ENCODE measurements at places on chromosomes 16 and 17.

GRCh38 chr16:761625-762513 is 1.3 kb downstream of the MSLN start:
- DNase-seq, result no peak

GRCh38 chr17:34663714-34664113 is 84.3 kb downstream of the TMEM132E start:
- no peak for DNase-seq

GRCh38 chr17:4249452-4250029 is 14.2 kb downstream of the ANKFY1 start:
- peak; percentile 40 for DNase-seq

GRCh38 chr17:43219746-43220380 is 8.2 kb downstream of the TMEM106A start:
- DNase-seq, result no peak

- no peak for DNase-seq
These were observed 22.3 kb downstream of the CAPNS2 start for GRCh38 chr16:55588799-55589198.

DNA sequence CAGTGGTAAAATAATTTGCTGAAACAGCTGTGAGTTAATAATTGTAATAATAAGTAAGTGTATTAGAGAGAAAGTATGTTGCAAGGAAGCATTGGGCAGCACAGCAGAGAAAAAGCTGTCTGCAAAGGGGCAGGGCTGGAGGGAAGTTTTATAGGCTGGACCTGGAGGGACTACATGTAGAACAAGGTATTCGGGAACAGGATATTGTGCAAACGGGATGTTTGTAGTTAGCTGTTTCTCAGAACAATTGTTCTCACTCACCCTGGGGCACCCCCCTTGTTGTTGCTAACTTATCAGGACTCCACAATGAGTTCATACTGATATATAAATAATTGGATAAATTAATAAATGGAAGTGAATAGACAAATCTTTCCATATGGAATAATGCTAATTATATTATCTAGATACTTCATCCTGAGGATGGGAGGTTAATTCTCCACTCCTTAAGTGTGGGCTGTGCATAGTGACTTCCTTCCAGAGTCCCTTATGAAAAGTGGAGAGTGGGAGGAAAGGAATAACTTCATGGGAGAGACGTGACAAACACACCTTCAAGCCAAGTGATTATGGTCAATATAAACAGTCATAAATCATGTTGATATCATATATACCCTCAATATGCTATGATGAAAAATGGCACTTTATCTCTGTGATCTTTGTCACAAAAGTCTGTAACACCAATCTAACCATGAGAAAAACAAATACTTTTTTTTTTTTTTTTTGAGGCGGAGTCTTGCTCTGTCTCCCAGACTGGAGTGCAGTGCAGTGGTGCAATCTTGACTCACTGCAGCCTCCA is 85.4 kb downstream of the PPM1E start:
- no peak for DNase-seq

- DNase-seq, result no peak
These were observed 11.2 kb downstream of the TADA2A start for GRCh38 chr17:37417852-37418251.

DNA sequence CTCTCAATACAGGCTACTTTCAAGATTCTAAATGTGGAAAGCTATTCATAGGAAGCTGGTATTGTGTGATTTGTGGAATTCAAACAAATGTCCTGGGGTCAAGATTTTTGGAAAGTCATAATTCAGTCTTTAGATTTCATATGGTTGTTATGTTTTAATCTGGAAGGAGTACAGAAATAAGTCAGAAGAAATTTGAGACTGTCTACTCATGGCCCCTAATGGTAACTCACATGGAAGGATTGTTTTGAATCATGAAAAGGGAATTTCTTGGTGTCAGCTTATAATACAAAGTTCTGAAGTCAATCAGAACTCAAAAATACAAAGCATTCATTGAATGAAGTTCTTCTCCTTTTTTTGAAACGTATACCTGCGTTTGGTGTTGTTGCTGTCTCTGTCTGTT is 3.1 kb downstream of the KCNJ2 start:
- DNase-seq, result no peak

- DNase-seq, result no peak
These were observed 24.5 kb downstream of the CDK5RAP3 start for GRCh38 chr17:47995241-47995935.

GRCh38 chr17:81160306-81160705 is 5.0 kb upstream of the PVALEF start:
- peak; percentile 29 for DNase-seq

GRCh38 chr16:48591976-48592375 is 18.0 kb downstream of the N4BP1 start:
- DNase-seq, result no peak

- DNase-seq, result no peak
These were observed 402.1 kb upstream of the ERCC4 start for GRCh38 chr16:13517841-13518240.

DNA sequence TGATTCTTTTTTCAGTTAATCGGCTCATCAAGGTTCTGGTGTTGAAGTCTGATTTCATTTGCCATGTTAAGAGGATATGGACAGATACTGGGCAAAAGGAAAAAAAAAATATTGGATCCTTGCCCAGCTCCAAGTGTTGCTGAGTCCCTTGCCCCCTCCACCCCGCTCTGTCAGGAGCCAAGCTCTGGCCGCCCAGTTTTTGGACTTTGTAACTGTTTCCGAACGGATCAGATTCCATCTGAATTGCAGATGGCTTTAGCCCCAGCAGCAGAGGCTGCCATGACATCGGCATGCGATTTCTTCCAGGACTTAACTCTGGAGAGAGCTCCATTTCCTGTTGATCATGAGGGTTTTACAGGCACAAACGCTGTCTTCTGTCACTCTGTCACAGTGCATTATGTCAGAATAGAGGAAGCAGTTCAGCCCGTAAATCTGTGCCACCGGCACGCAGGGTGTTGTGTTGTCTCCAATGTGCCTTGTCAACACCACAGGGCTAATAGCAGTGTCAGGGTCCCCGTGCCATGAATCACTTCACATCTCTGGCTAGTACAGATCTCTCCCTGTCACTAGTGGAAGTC is 615.6 kb downstream of the MAF start:
- no peak for DNase-seq

DNA sequence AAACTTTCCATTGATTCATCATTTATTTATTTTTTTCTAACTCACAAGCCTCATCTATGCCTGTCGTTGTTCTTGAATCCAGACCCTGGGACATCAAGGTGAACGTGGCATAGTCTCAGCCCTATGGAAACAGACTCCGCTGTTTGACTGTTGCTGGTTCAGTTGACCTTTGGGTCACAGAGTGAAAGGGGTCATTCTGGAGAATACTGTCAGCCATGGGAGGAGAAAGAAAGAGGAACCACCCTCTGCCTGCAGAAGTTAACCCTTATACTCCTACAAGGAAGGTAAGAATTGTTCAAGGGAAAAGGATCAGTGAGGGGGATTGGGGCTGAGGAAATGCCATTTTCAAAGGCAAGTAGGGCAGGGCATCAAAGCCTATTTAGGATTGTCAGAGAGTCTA is 387.6 kb upstream of the MAF start:
- DNase-seq, result no peak

DNA sequence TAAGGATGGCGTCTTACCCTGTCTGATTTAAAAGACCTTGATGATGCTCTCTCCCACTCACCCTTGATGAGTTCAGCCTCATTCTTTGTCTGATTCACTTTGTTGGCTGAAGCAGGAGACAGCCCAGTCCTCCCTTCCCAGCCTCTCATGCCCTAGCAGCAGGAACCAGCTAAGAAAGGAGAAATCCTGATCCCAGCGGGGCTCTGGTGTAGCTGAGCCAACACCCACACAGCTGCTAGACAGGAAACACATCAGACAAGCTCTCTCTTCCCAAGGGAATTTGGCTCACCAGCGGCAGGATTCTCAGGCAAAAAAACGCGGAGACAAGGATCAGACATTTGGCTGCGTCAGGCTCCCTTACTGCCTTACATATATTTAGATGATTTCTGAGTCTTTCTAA is 211.5 kb downstream of the CDH11 start:
- no peak for DNase-seq

- no peak for DNase-seq
These were observed 165.4 kb downstream of the PRKCA start for GRCh38 chr17:66467766-66468165.

GRCh38 chr16:57709663-57710062 is 15.1 kb downstream of the DRC7 start:
- DNase-seq, result no peak

DNA sequence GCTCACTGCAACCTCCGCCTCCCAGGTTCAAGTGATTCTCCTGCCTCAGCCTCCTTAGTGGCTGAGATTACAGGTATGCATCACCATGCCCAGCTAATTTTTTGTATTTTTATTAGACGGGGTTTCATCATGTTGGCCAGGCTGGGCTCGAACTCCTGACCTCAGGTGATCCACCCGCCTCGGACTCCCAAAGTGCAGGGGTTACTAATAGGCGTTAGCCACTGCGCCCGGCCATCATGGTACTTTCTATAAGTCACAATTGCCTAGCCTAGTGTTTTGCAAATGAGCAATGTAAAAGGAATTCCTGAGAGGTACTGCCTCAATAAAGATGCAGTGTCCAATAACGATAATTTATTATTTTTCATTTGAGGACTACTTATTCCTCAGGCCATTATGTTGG is 13.9 kb upstream of the PSMC3IP start:
- DNase-seq, result no peak

DNA sequence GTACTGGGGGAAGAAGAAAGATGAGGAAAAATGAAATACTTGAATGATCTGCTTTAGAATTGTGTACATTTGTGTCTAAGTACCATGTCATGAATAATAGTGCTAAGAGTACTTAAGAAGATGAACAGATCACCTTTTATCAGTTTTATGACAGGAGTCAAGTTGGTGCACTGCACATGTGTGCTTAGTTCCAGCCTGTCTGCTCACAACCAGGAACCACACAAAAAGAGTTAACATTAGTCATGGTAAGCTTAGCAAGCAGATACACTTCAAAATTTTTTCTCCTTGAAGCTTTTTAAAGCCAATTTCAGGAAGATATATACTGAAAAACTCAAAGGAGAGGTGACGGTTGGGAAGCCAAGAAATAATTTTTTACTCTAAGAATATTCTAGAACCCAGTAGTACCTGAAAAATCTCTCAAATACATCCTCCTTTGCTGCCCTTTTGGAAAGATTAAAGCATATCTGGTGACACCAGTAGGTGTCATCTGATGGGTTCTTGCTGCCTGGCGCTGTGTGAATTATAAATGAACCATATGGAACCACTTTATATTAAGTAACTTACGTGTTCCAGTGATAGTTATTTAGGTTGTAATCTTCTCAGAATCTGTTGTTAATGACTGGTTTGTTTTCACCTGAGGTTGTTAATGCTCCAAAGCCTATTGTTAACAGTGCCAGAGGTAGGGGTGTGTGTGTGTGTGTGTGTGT is 93.4 kb downstream of the MSI2 start:
- no peak for DNase-seq

- DNase-seq, result peak; percentile 51
These were observed at the start of gene OR1F1 for GRCh38 chr16:3187798-3188674. OR1F1 (plus strand) TSS chr16:3188204.

DNA sequence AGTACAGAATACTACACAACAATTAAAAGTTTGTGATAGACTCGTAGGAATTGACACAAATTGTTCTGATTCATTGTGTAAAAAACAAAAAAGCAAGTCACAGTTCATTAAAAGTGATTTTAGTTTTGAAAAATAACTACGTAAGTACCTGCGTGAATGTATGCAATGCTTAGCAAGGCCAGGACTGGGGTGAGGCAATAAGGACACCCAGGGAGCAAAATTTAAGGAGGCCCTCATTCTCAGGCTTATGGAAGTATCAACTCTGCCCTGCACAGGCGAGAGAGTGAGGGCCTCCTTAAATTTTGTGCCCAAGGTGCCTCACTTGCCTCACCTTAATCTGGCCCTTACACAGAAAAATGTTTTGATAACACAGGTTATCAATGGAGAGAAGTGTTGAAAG is 31.4 kb downstream of the NOG start:
- no peak for DNase-seq

- DNase-seq, result no peak
These were observed 30.0 kb upstream of the SLC5A10 start for GRCh38 chr17:18921912-18922451.

DNA sequence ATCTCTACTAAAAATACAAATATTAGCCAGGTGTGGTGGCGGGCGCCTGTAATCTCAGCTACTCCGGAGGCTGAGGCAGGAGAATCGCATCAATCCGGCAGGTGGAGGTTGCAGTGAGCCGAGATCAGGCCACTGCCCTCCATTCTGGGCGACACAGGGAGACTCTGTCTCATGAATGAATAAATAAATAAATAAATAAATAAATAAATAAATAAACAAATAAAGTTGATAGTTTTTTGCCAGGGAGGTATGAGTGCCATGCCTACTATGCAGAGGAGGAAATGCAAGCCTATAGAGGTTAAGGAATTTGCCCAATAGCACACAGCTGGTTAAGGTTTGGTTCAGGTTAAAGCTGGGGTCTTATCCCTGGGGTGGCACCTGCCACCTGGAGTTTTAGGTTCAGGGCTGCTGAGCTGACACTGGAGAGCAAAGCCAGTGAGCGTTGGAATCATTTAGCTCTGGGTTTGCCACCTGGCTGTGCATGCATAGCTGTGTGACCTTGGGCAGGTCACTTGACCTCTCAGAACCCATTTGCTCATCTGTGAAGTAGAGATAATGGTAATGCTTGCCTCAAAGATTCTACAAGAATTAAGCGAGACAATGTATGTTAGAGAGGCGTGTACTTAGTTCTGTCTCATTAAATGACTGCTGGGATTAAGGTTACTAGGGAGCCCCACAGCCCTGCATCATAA is 1.2 kb downstream of the OTOA start:
- no peak for DNase-seq

DNA sequence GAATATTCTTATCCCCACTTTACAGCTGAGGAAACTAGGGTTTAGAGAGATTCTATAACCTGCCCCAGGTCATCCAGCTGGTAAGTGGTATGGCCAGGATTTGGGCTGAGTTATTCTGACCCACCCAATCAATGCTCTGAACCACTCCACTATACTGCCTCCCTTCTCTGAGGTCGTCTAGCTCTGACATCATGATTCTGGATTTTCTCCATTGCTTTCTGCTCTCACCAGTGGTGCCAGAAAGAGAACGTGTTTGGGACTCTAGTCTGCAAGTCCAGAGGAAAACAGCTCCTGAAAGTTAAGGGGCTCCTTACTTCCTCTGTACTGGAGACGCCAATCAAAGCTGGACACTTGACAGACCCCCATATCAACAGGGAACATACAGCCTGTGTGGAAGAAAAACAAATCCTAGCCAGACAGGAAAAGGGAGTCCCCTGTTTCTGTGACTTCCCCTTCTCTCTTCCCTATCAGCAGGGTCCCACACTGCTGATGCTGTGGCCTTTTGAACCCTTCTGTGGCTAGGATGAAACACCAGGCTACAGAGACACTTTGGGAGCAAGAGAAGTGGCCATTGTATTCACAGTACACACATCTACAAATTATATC is 6.0 kb upstream of the EZH1 start:
- no peak for DNase-seq

GRCh38 chr17:6046431-6046830 is 23.7 kb upstream of the WSCD1 start:
- no peak for DNase-seq

- no peak for DNase-seq
These were observed 62.0 kb upstream of the MARCHF10 start for GRCh38 chr17:62870030-62870541.
